Endothelial cell (in vitro differentiated cells): ENCODE measurements at places on chromosomes 4 and X. TPM values are rescaled to one million over a fixed set of nuclear protein-coding genes. Genes with fewer than 3 reads are reported as not detected.

FGF5 gene
- total RNA-seq: not detected

RXFP1 gene
- not detected for total RNA-seq

RAI2 gene
- total RNA-seq: 7.0 TPM

GRCh38 chr4:61373901-61374440, 173.8 kb downstream of the ADGRL3 start:
- peaks cover 3% of the 10 kb centered on the region for H3K4me1 ChIP-seq
- H3K36me3 ChIP-seq: no peaks in the 10 kb centered on the region
- no peak for DNase-seq
- no peaks in the 10 kb centered on the region for H3K27me3 ChIP-seq

GRCh38 chrX:118652717-118653116, 74.7 kb upstream of the IL13RA1 start:
- no peak overlapping the region for H3K27ac ChIP-seq
- no peak for DNase-seq
- H3K36me3 ChIP-seq: no peaks in the 10 kb centered on the region
- H3K27me3 ChIP-seq: no peaks in the 10 kb centered on the region

DNA sequence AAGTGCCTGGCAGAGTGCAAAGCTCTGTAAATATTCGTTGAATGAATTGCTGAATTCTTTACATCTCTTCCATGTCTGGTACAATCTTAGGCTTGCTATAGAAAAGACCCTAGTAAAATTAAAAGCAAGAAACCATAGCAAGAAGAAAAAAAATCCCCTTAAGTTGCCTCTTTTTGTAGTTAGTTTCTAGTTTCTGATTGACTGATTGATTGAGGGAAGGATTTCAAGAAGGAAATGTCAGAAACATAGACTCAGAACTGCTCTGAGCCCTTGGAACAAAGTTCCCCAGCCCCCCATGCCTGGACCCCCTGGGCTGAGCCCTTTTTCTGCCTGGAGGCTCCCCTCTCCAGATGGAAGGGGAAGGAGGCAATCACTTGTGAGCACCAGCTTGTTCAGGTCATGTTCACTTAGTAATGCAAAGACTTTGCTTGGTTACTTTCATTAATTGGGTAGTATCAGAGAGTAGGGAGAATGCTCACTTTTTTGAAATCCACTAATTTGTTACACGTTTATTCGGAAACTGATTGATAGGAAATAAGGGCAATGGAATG, 35.6 kb downstream of the DAPP1 start:
- H3K36me3 ChIP-seq: no peaks in the 10 kb centered on the region
- DNase-seq: no peak
- no peaks in the 10 kb centered on the region for H3K27me3 ChIP-seq
- no peak overlapping the region for H3K4me3 ChIP-seq
- no peak overlapping the region for H3K27ac ChIP-seq
- H3K4me1 ChIP-seq: peaks cover 9% of the 10 kb centered on the region

GRCh38 chr4:39480251-39480650, 21.4 kb downstream of the LIAS start:
- DNase-seq: no peak
- H3K4me1 ChIP-seq: no peaks in the 10 kb centered on the region
- no peak overlapping the region for H3K27ac ChIP-seq
